Activated CD8-positive, alpha-beta T cell treated with anti-CD3 and anti-CD28 coated beads, Interleukin-2, amount 10 ng/mL, durations not matched to agents 7 days and 5 days (primary cell): ENCODE measurements at places on chromosomes 7 and 10.

GRCh38 chr7:22371878-22372277 lies 14.9 kb upstream of the RAPGEF5 start:
- no peak for DNase-seq

- no peak for DNase-seq
Observed at GRCh38 chr7:106486331-106486730, 174.6 kb downstream of the CCDC71L start.

DNA sequence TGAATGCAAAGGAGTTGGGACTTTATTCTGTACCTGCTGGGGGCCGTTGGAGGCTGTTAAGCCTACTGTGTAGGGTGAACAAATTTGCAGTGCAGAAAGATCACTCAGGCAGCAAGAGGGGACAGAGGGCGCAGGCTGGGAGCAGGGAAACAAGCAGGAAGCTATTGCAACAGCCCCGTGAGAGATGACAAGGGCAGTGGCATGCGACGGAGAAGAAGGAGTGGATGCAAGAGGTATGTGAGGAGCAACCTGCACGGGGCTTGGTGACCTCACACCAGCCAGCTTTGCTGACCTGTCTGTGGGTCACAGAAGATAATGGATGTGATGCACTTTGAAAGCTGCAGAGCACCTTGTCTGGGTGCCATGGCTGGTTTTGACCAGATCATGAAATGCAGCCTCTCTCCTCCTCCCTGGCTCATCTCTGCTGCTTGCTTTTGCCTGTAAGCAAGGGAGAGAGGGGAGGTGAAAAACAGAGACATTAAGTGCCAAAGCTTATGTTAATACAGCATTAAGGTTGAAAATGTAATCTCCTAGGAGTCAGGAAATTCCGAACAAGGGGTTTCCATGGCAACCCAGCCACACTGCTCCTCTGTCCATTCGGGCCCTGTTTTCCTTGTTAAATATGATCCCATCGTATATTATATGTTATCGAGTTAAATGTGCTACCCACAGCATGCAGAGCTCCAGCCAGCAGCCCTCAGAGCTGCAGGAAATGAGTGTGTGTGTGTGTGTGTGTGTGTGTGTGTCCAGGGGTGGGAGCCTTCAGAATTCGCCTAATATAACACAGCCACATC lies 314.3 kb upstream of the ZMIZ1 start:
- DNase-seq = no peak

GRCh38 chr7:25460433-25460832 lies 232.1 kb upstream of the NPVF start:
- no peak for DNase-seq

GRCh38 chr7:41567731-41568114 lies 135.2 kb downstream of the INHBA start:
- DNase-seq = no peak

DNA sequence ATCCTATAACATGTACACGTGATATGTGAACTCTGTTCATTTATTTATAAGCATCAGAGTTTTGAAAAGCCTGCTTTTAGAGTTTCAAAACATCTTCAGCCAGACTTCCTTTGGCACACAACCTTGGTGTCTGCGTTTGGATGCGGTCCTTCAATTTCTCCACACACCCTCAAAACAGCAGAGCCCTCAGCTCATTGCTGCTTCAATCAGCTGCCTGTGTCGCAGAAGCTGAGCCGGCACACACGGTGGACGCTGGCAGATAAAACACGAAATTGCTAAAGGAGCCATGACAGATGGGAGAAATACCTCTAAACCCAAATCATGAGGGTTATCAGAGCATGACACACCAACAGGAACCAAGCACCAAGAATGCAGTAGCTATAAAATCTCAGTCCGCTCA lies 396.4 kb upstream of the AKR1E2 start:
- DNase-seq = no peak

- DNase-seq = no peak
Observed at GRCh38 chr10:99487125-99487807, 45.5 kb upstream of the NKX2-3 start.

DNA sequence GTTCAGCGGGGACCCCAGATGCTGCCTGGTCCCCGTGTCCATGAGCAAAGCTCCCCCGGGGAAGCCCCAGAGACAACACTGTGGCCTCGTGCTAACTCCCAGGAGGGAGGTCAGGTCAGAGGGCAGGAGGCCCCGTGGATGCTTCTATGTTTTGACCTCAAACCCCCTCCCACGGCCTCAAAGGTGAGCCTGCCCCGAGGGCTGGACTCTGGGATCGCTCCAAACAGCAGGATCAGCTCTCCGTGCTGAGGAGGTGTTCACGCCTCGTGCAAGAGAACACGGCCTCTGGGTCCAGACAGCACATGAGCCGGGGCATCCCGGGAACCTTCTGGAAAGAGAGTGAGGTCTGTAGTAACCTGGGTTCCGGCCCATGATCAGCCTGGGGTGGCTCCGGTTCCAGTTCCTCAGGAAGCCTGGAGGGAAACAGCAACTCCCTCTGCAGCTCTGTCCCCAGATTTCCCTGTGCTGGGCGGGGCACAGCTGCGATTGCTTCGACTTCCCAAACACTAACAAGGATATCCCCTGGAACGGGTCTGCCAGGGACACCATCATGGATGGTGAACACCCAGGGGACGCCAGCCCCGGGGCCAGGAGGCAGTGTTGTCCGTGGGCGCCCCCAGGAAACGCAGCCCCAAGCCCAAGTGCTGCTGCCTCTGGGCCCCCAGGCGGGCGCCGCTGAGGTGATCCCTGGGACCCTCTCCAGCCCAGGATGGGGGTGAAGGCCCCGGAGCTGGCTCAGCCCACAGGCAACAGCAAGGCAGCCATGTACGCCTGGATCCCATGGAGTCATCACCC lies 18.0 kb upstream of the INPP5A start:
- no peak for DNase-seq

DNA sequence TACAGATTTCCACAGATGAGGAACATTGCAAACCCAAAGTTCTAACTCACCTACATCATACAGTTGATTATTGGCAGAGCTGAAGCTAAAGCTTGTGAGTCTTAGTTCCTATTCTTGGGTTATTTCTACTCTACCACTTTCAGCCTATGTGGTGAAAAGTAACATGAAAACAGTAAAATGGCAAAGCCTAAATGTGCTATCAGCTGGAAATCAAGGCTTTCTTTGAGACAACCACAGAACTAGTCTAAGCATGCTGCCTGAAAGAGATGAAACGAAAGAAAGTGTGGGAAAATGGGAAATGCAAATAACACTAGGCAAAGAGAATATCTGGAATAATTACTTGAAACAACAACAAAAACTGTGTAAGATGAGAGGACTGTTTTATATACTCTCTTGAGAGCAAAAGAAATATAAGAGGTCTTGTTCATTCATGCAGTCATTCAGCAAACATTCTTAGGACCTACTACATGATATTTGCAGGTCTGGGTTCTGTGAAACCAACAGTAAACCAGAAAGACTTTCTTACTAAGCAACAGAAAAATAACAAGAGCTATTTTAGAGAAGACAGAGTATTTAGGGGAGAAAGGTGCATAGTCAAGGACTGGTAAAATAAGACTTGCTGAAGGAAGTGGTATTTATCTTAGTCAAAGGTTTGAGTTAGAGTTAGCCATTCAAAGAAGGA lies 437.1 kb downstream of the HTR7 start:
- DNase-seq = no peak

DNA sequence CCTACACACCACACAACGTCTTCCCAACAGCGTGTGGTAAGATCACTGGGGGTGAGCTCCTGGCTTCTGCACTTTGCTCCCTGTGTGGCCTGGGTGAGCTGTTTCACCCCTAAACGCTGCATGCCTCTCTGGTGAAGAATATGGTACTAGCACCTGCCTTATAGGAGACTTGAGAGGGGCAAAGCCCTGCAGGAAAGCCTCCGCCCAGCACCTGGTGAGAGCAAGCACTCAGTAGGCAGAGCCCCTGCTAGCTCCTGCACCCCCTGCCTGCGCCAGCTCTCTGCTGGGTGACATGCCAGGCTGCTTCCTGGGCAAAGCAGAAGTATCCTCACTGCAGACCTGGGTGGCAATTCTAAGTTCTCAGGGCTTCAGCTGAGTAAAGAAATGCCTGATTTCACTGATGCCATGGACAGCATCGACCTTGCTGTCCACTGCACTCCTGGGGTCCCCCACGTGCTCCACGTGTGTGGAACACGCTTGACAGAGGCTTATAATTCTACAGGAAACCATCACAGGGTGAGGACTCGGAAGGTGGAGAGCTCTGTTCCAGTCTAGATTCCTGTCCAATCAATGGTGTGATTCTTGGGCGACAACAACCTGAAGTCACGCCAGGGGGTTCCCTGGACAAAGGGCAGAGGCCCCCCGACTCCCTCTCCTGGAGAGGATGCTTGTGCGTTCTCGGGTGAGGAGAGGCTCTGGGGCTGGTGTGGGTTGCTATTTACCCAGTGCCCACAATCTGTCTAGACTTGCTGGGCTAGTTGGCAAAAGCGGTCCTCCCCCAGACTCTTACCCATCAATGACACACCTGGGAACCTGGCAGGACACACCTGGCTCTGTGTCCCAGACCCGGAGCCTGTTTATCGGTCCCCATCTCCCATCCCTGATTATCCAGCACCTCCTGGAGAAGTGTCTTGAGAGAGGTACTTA lies 5.0 kb upstream of the CALML5 start:
- DNase-seq = no peak

- no peak for DNase-seq
Observed at GRCh38 chr7:272631-273030, 17.3 kb upstream of the FOXL3 start.

- DNase-seq = no peak
Observed at GRCh38 chr7:37729181-37729580, 45.6 kb downstream of the GPR141 start.

GRCh38 chr10:110529596-110530011 lies 31.9 kb downstream of the DUSP5 start:
- DNase-seq = no peak

DNA sequence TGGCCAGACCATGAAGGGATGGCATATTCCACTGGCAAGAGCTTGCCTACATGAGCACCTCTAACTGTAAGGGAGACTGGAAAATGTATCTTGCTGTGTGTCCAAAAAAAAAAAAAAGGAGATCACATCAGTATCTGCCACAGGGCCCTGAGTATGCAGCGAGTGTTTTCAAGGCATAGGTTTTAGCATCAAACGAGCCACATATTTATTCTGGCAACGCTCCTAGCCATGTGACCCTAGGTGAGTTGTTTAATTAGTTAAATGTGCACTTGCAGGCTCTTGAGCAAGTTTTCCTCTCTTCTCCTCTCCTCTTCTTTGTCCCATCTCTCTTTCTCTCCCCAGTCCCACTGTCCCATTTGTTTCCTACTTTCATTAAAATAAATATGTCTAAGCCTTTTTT lies 428.7 kb upstream of the AKR1E2 start:
- DNase-seq = no peak

- DNase-seq = no peak
Observed at GRCh38 chr10:33807531-33808359, 473.3 kb upstream of the NRP1 start.

- DNase-seq = no peak
Observed at GRCh38 chr10:20481054-20481453, 416.1 kb downstream of the NEBL start.

- no peak for DNase-seq
Observed at GRCh38 chr10:32308027-32308603, 38.8 kb downstream of the EPC1 start.

- DNase-seq = no peak
Observed at GRCh38 chr7:128892521-128893250, 17.8 kb downstream of the KCP start.
